ENCODE measurements at places on chromosomes 6 and 20. TPM values are rescaled to one million over a fixed set of nuclear protein-coding genes. Genes with fewer than 3 reads are reported as not detected.

GPLD1 gene
- total RNA-seq, result 4.4 TPM

MLN gene
- not detected for total RNA-seq

DNA sequence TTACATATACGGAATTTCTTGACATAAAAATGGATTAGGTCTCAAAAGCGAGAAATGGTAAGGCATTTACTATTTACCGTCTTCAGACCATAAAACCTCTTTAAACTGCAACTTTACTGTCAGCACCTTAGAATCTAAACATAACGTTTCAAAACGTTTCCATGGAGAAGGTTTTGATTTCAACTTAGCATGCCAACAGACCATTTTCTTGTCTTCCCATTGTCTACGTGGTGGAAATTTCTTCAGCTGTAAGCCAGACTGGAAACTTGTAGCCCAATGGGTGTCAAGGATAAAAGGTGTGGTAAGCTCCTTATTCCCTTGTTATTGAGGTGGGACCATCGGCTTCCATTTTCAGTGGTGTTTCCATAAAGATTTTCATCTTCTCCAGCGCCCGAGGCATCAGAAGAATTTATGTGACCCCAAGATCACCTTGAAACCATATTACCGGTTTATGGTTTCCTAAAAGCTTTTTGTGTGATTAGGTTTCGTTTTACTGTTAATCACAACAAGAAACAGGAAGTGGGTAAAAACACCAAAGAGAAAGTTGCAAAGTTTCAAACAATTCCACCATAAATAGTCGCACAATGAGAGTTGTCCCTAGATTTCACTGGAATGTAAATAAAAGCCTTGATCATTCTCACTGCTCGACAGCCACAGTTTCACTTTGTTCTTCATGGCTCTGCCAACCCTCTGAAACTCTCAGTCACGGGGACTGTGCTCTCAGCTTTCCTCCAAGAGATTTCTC lies 63.0 kb upstream of the CD2AP start:
- peak overlapping the region; percentile 81 for H3K27ac ChIP-seq
- H3K36me3 ChIP-seq, result no peaks in the 10 kb centered on the region
- peaks cover 24% of the 10 kb centered on the region for H3K4me1 ChIP-seq
- peaks cover 1% of the 10 kb centered on the region for H3K27me3 ChIP-seq
- no peak for DNase-seq

- no peaks in the 10 kb centered on the region for H3K36me3 ChIP-seq
- H3K4me1 ChIP-seq, result no peaks in the 10 kb centered on the region
- H3K27ac ChIP-seq, result no peak overlapping the region
- DNase-seq, result no peak
- H3K4me3 ChIP-seq, result no peak overlapping the region
- H3K27me3 ChIP-seq, result no peaks in the 10 kb centered on the region
Observed at GRCh38 chr6:46284475-46284874, 113.7 kb upstream of the ENPP5 start.

DNA sequence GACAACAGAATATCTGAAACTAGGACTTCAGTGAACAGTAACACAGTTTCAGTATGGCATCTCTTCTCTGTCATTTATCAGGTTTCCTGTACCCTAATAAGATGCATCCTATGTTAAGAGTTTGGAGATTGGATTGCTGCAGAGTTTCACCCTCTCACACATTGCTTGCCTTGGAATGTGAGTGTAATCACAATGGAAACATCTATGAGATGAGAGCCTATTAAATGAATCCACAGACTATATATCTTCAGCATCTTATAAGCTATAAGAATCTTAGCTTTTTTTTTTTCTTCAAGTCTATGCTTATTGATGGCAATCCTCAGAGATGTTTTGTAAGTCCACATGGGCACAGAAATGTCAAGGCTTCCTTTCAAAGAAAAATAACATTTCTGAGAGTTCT lies 292.5 kb downstream of the PRKN start:
- H3K27ac ChIP-seq, result no peak overlapping the region
- H3K4me1 ChIP-seq, result peaks cover 2% of the 10 kb centered on the region
- no peak overlapping the region for H3K4me3 ChIP-seq
